ENCODE measurements at places on chromosomes 6 and 20. TPM values are rescaled to one million over a fixed set of nuclear protein-coding genes. Genes with fewer than 3 reads are reported as not detected.

DNA sequence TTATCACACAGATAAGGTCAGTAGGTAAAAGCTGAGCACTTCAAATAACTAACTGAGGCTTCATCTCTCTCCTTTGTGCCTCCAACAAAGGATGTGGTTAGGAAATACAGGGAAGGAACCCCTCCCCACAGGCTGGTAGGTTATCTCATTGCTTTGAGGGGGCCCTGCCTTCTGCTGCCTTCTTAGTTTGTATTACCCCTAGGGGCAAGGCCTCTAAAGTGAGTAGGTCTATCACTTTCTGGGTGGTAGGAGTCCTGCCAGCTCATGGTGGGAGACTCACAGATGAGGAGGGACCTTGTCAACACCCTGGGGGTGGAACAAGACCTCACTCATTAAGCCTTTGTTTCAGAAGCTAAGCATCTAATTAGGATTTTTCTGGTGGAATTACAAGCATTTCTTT is 34.6 kb downstream of the EDN1 start:
- DNase-seq, result no peak

DNA sequence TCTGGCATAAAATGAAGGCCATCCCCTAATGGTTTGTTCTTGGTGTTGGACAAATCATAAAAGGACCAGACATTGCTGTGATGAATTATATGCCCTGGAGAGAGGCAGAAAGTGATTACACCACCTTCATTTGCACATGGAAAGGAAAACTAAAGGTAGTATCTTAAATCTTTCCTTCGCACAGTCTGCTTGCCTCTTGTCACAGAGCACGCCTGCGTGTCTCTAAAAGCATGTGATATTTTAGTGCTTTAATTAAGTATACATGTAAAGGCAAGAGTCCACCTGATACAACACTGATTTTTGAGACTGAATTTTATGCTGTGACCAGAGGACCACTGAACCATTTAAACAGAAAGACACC is 28.8 kb upstream of the PLAGL1 start:
- DNase-seq, result no peak

Gene SPEF1
- not detected for total RNA-seq

GRCh38 chr20:38633577-38634093 is 32.0 kb downstream of the ARHGAP40 start:
- DNase-seq, result peak; percentile 73

- DNase-seq, result no peak
These were observed 28.4 kb upstream of the OSTM1 start for GRCh38 chr6:108102965-108103364.

DNA sequence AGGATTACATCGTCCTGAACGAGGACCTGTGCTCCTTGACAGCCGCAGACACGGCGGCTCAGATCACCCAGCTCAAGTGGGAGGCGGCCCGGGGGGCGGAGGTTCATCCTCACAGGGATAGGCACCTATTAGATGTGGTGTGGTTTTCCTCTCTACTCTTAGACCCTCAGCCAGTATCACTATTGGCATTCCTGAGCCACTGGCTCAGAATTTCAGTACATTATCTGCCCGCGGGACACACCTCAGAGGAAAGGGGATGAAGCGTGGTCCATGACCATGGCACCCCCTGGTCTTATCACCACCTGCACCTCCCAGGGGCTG is 34.6 kb upstream of the HLA-G start:
- DNase-seq, result no peak

DNA sequence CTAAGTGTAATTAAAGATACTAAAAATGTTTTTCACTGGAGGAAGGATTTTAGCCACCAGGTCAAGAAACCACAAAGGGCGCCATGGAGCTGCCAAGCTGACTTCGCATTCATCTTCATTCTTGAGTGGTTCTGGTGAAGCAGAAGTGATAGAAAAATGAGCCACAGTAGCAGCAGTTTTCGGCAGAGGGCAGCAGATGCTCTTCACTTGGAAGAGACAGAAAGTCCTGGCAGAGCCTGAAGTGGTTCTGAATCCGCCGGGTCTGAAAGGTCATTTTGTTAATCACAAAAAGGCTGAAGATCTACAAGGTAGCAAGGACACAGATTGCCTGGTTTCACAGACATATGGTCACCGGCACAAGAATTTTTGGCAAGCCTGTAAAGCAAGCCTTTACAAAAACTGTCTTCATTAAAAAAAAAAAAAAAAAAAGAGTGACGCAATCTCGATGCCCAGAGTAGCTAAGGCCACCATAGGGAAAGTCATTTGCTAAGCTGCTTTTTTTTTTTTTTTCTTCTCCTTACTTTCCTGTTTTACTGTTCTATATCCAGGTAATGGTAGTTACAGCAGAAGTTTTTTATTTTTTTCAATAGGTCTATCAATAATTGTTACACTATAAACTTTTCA is 345.1 kb upstream of the AGPAT4 start:
- DNase-seq, result peak; percentile 59

- DNase-seq, result no peak
These were observed 4.9 kb upstream of the PTGIS start for GRCh38 chr20:49572857-49573256.

- no peak for DNase-seq
These were observed 39.5 kb downstream of the CITED2 start for GRCh38 chr6:139334806-139335446.

DNA sequence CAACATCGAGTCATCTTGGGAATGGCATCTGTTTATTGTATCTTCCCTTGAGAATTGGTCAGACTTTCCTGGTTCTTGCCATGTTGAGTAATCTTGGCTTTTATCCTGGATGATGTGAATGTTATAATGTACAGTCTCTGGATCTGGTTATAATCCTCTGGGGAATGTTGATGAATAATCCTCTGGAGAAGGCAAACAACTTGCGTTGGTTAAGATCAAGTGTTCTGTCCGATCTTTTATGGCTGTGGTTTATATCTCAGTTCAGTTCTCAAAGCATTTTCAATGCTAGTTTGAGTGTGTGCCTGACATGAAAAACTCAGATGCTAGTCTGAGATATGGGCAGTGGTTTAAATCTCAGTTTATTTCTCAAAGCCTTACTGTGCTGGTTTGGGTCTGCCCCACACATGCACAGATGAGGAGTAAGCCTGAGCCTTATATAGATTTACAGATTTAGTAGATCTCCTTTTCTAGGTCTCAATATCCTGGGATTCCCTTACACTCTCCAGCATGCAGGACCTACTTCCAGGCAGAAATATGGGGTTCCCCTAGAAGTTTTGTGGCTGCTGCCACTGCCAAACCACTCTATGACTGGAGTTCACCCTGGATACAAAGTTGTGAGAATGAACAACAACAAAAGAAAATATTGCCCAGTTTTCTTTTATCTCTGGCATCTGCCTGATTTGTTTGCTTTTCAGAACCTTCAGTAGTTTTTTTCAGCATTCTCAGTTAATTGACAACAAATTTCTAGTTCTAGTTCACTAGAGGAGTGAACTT is 191.8 kb upstream of the MAN1A1 start:
- DNase-seq, result peak; percentile 58

Gene TREML1
- total RNA-seq, result not detected

DNA sequence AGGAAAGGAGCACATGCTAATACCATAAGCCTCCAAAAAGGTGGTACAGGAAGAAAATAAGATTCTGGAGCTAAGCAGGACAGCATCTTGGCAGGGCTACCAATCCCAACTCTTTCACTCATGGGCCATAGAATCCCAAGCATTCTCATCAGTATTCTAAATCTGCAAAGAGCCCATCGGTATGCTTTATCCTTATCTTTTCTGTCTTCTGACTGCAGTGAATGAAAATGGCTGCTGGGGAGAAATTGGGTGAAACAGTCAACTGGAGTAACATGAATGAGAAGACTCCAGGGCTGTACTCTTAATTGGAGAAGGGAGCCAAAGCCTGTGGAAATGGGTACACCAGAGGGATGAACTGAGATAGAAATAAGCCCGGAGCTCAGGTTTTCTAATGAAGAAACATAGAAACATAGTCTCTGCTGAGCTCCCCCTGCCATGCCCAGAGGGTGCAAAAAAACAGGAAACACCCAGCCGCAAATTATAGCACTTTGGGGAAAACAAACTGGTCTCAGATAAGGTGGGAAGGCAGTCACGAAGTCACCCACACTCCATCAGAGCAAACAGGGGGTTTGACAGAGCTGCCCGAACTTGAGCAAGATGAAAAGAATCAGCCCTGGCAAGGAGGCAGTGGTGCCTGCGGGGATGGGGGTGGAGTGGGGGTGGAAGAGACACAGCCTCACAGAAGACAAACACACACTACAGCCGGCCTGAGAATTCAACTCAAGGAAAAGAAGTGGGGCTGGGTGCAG is 35.4 kb upstream of the E2F3 start:
- no peak for DNase-seq

Gene C6orf136
- total RNA-seq, result 21.3 TPM

DNA sequence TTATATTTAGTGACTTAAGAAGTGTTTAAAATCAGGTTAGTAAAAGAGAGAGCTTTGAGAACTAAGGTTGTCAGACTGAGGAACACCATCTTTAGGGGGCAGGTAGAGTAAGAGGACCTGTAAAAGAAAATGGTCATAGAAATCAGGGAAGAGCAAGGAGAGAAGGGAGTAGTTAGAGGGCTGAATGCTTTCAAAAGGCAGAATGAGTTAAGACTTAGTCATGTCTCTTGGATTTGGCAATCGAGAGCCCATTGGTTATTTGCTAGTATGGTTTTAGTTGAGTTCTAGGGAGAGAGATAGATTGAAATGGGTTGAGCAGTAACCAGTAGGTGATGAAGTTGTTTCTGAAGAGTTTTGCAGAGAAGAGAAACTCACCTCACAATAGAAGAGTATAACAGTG is 51.1 kb downstream of the RALGAPB start:
- no peak for DNase-seq

Gene MDFI
- total RNA-seq, result 106 TPM

Gene PLA2G7
- 1.5 TPM for total RNA-seq

GRCh38 chr6:125533710-125534397 is 215.6 kb upstream of the HEY2 start:
- DNase-seq, result no peak

DNA sequence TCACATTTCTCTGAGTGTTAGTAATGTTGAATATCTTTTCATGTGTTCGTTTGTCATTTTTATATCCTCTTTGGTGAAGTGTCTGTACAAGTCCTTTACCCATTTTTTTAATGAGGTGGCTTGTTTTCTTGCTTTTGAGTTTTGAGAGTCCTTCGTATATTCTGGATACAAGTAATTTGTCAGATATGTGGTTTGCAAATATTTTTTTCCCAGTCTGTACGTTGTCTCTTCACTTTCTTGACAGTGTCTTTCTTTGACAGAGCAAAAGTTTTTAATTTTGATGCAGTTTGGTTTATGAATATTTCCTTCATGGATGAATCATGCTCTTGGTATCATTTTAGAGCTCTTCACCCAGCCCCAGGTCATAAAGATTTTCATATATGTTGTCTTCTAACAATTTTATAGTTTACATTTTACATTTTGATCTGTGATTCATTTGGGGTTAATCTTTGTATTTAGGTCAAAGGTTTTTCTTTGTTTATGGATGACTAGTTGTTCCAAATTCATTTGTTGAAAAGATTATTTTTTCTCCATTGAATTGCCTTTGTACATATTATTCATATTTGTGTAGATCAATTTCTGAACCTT is 152.5 kb downstream of the MRPL14 start:
- no peak for DNase-seq

- DNase-seq, result no peak
These were observed 100.8 kb upstream of the GPR6 start for GRCh38 chr6:109877028-109878004.

All from hepatocyte (in vitro differentiated cells).